ENCODE measurements at places on chromosomes 6 and 20.

DNA sequence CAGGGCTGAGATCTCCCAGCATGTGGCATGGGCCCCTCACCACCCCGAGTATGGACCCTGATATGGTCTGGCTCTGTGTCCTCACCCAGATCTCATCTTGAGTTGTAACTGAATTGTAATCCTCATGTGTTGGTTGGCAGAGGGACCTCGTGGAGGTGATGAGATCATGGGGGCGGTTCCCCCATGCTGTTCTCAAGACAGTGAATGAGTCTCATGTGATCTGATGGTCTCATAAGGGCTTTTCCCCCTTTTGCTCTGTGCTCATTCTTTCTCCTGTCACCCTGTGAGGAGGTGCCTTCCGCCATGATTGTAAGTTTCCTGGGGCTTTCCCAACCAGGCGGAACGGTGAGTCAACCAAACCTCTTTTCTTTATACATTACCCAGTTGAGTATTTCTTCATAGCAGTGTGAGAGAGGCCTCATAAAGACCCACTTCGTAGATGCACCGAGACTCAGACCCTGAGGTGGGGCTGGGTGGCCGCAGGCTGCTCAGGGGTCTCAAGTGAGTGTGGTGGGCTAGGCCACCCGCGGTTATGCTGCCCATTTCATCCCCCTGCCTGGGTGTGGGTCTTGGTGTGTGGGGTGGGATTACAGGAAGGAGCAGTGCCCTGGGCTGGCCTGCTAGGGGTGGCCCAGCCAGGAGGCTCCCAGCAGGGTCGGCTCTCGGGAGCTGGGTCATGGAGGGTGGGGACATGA, 26.2 kb upstream of the GATA5 start:
- DNase-seq, result no peak

DNA sequence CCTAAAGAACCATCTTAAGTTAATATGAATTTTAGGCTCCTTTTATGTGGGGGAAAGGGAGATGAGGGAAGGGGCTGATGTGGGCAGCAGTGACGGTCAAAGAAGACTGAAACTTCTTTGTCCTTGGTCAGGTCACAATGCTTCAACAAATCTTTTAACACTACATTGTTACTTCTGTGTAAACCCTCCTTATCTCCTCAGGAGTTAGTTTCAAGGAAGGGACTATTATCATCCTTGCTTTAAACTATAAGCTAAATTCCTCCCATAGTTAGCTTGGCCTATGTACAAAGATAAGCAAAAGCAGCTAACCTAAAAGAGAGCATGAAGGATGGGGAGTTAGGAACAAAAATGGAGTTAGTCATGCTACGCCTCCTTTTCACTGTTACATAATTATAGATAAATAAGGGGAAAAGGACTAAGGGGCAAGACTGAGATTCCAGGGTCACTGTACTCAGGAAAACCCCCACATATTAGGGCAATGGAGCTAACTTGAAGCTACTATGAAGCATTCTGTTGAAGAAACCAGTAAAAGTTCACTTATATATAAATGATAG, 172.7 kb upstream of the RUNX2 start:
- DNase-seq, result no peak

DNA sequence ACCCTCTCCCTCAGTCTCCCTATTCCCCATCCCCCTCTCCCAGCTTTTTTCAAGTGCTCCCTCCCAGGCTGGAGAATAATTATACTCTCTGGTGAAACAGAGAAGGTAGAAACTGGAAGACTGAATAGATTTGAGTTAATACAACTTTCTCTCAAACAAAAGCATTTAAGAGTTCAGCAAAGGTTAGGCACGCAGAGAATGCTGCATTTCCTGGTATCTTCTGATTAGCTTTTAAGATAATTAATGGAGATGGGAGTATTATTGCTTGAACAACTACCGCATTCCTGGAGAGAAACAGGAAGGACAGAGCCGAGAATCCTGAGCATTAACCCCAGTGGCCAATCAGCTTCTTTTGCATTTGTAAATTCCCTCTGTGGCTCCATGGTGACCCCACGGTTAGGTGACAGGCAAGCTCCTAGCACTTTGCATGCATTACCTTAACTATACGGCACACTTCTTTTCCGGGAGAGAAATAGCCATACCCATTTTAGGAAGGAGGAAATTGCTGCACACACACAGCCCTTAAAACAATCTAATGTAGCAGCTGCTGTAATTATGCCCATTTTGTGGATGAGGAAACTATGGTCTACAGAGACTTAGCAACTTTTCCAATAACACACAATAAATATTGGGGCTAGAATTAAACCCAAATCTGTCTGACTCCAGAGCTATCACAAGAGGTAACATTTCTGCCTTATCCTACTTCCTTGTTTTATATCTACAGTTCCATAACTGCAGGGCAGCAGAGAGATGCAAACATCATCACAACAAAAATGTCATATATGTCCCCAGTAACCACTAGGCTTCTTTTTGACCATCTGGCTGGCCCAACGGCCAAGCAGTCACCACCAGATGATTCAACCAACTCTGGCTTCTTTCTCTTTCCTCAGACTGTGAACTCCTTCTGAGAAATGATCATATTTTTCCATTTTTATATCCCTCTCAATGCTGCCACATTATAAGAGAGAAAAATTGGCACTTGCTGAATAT, 169.9 kb downstream of the CD24 start:
- no peak for DNase-seq

DNA sequence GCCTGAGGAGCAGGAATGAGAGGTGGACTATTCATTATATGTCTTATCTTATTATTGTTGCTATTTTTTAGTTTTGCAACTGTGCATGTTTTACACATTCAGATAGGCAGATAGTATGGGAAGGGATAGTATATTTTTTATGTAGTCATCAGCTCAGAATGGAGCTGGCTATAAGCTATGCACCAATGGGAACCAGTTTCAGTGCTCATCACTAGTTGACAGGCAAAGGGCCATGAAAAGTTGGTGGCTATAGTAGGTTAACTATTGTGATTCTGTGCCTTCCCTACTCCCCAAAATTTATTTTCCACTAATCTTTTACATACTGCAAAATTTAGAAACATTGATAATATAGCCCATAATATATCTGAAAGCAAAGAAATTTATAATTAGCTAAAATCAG, 5.3 kb upstream of the UBD start:
- DNase-seq, result no peak

DNA sequence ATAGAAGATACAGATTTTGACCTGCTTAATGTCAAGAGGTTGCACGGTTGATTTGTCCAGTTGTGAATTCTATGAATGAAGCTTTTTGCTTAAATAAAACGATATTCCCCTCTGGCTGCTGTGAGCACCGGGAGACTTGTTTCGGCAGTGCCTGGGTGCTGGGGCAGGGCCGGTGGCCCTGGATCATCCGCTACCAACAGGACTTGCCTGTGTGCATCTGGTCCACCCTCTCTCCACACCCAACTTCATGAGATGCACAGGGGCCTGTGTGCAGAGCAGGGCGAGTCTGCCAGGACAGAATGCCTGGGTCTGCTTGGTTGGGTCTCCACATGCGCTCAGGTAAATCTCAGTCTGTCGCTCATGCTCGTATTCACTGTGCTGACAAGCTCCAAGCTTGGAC, 65.5 kb downstream of the TSHZ2 start:
- DNase-seq, result no peak

- DNase-seq, result peak; percentile 39
Observed at GRCh38 chr20:15654208-15654649, 919.0 kb downstream of the KIF16B start.

- DNase-seq, result peak; percentile 82
Observed at GRCh38 chr6:165308926-165309731, at the start of gene C6orf118. Gene C6orf118, minus strand, starts transcription at chr6:165309605. Its CDS starts 19 bp downstream, at chr6:165309586.

DNA sequence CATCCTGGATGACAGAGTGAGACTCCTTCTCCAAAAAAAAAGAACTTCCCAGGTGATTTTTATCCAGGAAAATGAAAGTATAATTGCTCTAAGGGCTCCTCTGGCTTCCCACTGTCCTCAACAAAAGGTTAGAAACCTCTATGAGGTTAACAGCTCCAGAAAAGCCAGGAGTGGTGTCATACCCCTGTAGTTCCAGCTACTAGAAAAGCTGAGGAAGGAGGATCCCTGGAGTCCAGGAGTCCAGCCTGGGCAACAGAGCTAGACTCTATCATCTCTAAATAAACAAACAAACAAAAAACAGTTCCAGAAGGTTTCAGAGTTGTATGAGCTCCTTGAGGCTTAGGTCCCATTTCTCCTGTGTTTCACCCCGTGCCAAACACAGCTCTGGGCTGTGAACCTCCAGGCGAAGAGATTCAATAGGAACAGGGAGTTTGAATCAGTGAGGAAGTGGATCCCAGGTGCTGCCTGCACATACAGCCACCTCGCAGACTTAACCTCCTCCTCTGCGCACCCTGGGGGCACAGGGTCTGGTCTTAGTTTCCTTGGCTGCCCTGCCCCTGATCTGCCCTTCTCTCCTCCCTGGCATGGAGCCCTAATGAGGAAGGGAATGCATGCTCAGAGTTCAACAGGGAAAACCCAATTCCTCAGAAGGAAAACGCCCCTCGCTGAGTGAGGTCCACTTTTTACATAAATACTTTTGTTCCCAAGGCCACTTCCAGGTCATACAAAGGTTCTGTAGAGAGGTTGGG, 31.0 kb downstream of the ZC3H12D start:
- DNase-seq, result no peak

DNA sequence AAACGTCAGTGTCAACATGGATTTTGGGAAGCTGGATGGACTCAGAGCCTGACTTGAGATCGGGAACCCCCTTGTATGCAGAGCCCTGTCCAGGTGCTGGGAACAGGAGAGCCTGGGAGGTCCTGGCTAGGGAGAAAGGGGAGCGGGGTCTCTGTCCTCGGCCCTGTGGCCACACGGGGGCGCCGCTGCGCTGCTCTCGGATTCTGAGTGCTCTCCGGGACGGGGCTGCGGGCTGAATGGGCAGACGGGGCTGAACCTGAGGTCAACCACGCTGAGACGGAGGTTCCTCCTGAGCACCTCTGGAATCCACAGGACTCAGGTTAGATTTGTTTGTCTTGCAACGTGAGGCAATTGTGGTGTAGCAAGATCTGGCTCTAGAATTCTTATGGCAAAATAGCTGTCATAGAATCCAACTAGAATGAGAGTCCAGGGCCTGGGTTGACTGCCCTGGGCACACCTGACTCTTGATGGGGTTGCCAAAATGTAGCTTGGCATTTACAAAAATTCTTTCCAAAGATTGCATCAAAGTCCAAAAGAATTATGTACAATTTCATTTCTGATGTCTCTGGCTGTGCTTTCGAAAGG, 20.6 kb upstream of the HLA-F start:
- no peak for DNase-seq

DNA sequence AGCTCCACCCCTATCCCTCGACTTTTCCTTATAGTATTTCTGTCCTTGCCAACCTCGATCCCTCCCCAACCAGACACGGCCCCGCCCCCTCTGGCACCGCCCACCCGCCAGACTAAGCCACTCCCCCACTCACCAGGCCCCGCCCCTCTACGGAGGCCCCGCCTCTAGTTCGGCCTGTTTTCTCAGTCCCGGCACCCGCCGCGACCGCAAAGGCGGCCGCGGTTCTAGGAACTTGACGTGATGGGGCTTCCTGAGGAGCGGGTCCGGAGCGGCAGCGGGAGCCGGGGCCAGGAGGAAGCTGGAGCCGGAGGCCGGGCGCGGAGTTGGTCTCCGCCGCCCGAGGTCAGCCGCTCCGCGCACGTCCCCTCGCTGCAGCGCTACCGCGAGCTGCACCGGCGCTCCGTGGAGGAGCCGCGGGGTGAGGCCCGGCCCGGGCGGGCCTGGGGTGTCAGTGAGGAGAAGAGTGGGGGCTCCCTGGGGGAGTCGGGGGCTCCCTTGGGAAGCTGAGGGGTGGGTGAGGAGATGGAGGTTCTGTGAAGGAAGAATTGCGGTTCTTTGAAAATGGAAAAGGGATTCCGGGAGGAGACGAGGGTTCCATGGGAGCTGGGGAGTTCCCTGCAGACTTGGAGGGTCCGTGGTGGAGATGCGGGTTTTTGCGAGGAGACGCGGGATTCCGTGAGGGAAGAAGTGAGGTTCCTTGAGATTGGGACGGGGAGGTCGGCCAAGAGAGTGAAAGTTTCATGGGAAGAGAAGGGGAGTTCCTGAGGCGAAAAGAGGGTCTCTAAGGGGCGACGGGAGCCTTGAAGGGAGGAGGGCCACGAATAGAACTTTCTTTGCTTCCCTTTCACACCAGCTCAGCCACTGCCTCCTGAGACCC, at the start of gene ACSS2:
Gene ACSS2 (plus strand): TSS at position 207 of the 877 bp plus-strand sequence. CDS start 34 bp downstream, at position 241.
- DNase-seq, result no peak

DNA sequence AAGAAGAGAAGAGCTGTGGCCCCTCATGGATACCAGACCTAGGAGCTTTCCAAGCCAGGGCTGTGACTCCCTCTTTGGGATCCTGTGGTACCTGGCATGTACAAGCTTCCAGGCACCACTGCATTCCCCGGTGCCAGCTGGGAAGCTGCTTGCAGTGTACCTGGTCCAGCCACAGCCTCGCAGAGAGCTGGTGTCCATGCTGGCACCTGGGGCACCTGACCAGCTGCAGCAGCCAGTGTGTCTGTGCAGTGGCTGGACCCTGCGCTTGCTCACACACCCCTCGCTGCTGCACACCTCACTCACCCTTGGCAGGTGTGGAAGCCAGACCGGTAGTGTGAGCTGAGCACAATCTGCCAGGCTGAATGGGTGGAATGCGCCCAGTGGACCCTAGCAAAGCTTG, 190.9 kb upstream of the MAN1A1 start:
- DNase-seq, result no peak

DNA sequence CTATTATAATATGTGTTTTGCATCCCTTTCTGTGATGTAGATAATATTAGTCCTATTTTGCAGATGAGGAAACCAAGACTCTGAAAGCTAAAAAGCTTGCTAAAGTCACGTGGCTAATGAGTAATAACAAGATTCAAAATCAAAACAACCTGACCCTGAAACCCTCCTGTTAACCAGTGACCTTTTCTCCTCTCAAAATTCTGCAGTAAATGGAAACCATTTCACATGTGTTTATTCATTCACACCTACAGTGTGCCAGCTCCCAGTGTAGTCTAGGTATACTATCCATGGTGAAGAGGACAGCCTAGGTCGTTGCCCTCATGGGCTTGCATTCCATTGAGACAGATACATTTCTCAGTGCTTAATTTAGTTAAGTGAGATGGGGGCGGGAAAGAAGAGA, 30.6 kb upstream of the PHACTR2 start:
- no peak for DNase-seq

GRCh38 chr6:169190970-169191369, 62.7 kb downstream of the THBS2 start:
- DNase-seq, result no peak

DNA sequence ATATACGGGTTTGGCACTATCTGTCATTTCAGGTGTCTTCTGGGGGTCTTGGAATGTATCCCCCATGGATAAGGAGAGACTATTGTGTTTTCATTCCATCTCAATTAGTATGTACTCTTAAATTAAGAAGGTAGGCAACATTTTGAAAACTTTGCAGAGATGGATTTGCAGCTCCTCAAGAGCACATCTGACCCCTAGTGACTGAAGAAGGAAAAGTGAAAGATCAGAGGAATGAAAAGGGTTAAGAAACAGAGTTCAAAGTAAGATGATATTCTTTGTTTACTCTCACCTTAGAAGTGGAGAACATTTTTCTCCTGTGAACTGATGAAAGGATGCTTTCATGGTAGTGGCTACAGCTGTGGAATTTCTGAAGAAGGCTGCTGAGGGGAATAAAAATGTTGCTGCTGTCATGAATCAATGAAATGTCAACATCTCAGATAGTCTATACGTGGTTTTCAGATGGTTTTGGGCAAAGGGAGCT, 41.5 kb downstream of the SH3BGRL2 start:
- no peak for DNase-seq

- no peak for DNase-seq
Observed at GRCh38 chr6:16488813-16489212, 250.4 kb downstream of the GMPR start.

GRCh38 chr6:141451511-141452353, 681.0 kb upstream of the GJE1 start:
- no peak for DNase-seq
